ENCODE measurements at places on chromosomes 11 and 22.

- no peak for DNase-seq
These were observed 264.6 kb upstream of the PLET1 start for GRCh38 chr11:112525270-112525669.

- no peak for DNase-seq
These were observed 72.4 kb downstream of the KIAA1671 start for GRCh38 chr22:25024895-25025294.

GRCh38 chr22:38312261-38312800 lies 4.9 kb downstream of the CSNK1E start:
- DNase-seq, result no peak

DNA sequence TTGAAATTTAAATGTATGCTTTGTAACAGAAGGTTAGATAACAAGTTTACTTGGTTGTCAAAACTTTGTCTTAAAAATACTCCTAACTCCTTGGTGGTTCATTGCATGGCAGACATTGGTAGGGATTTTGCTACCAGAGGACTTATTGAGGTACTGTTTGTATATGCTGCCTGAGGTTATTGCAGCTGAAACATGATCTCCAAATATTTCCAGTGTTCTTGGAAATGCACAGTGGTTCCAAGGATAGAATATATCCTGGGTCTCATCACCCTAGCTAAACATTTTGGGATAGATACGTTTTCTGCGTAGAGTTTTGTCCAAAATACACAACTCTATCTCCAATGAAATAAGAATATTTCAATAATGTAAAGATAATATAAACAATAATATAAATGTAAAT lies 109.2 kb downstream of the RAB38 start:
- no peak for DNase-seq

GRCh38 chr11:2555336-2555735 lies 110.5 kb downstream of the KCNQ1 start:
- DNase-seq, result no peak

GRCh38 chr11:110172468-110173065 lies 79.4 kb downstream of the ZC3H12C start:
- no peak for DNase-seq

DNA sequence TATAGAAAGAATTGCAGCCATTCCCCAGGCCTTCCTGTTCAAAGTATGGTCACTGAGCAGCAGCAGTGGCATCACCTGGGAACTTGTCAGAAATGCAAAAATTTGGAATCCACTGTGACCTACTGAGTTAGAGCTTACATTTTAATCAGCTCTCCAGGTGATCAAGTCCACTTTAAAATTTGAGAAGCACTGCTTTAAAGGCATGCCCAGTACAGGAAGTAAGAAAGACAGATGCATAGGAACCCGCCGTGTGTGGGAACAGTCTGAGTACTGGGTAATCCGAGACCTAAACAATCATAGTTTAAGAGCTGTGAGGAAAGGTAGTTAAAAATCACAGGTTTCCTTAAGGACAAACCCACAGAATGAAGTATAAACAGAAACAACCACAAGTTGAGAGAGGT lies 462.4 kb downstream of the RAB38 start:
- no peak for DNase-seq

- DNase-seq, result no peak
These were observed 4.2 kb upstream of the SCARF2 start for GRCh38 chr22:20441631-20442484.

DNA sequence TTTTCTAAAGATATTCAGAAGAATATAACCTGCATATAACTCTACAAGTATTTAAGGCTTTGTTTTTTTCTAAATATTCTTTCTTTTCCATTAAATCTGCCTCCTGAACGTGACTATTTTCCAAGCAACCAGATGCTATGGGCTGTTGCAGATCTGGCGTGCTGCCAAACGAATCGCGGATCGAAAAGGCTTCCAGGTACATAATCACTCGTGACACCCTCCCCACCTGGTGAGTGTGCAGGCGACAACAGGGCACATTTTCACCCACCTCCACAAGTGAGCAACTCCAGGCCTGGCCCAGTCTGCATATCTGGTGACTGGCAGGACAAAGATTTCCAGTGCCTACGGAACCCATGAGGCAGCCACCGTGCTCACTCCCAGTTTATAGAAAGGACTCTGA lies 660.1 kb downstream of the OPCML start:
- DNase-seq, result no peak

DNA sequence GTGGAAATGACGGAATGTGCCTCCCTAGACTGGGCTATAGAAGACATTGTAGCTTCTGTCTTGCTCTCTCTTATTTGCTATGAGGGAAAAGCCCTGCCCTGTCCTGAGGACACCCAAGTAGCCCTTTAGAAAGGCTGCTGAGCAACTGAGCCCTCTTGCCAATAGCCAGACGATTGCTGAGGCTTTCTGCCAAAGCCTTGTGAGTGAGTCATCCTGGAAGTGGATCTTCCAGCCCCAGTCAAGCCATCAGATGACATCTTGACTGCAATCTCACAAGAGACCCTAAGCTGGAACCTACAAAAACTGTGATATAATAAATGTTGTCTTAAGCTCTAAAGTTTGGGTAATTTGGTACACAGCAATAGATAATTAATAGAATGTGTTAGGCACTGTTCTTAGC lies 3.9 kb upstream of the TRAF6 start:
- DNase-seq, result no peak

- DNase-seq, result no peak
These were observed 135.1 kb downstream of the SHANK2 start for GRCh38 chr11:71117311-71117710.

DNA sequence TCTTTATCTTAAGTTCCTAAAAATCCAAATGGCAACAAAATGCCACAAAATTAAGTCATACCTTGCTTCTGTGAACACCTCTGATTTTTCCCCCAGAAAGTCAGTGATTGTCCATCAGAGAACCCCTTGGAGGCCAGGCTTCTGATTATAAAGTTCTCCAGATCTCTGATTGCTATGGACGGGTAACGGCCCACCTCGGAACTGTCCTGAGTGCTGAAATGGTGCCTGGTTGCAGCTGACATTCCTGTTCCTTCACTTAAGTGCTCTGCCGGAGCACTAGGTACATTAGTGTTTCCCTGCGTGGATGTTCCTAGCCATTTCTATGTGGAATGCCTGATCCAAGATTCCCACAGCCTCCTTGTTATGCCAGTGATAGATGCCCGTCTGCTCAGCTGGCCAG lies 85.0 kb downstream of the CHST1 start:
- DNase-seq, result peak; percentile 16

DNA sequence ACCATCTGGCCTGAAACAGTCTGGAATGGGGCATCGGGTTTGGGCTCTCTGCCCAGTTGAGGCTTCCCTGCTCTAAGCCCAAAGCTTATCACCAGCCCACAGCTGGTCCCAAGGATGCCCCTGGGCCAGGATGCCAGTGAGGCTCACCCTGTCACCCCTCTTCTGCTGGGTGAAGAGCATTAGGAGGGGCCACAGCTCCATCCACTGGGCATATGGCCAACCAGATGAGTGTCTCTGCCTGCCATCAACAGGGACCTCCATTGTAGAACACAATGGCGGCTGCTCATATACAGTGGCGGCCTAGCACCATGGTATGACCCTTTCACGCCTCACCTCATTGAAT lies 5.6 kb downstream of the CHST1 start:
- DNase-seq, result no peak

DNA sequence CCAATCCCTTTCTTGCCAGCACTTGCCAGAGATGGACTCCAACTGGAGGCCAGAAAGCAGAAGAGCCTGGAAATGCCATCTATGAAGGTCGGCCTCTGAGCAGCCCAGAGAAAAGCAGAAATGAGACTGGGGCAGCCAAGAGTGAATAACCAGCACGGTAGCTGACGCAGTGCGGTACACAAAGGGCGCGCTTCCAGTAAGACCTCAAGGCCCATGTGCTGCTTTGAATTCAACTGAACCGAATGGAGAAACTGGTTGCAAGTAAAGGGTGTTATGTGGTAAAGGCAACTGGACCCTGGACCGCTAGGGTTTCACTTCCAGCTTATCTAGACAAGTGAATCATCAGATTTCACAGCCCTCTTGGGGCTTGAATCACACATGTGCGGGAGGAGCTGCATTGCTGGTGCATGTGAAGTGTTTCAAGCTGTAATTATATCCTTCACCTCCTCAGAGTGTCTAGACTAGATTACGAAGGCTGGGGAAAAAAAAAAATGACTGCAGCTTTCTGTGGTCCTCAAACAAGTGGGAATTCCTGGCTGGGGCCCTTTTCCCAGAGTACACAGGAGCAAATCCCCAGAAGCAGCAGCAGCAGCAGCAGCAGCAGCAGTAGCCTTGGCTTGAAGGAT lies 128.9 kb downstream of the CCDC34 start:
- no peak for DNase-seq

DNA sequence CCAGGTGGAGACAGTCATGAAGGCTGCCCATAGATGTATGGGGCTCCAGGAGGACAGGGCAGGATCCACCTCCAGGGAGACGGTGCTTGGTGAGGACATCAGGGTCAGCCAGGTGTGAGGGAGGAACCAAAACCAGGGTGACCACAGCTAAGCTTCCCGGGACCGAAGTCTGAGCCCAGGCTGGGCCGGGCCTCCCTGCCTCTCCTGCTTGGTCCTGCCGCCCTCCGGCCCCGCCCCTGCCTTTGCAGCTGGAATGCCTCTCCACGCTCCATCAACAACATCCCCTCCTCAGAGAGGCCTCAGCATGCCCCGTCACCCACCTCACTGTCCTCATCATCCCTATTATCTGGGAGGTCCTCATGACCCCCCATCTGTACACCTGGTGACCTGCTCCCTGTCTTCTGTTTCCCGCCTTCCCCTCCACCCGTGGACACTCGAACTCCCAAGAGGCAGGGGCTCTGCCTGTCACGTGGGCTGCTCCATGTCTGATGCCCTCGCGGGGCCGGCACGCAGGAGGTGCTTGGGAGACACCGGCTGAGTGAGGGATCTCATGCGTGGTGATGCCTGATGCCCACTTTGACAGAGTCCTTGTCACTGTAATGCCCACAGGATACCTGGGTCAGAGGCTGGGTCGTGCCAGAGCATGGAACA lies 59.4 kb downstream of the RTL6 start:
- DNase-seq, result no peak

DNA sequence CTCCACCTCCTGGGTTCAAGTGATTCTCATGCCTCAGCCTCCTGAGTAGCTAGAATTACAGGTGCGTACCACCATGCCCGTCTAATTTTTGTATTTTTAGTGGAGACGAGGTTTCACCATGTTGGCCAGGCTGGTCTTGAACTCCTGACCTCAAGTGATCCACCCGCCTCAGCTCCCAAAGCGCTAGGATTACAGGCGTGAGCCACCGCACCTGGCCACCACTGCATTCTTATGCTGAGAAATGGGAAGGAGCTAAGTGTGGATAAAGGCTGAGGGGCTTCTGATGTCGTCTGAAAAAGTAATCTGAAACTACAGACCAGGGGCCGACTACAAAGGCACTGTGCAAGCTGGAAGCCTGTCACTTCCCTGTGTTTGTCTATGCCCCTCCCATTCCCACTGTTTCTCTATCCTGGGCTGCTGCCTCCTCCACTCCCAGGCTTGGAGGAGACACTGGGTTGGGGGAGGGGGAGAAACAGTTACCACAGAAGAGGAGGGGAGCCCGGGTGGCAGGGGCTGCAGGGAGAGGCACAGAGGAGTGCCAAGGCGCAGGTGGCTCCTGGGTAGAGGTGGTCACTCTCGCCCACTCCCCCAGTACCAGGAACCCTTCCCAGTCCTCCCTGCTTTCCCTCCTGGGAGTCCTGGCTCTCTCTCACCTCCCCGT lies 2.9 kb upstream of the MTA2 start:
- no peak for DNase-seq

GRCh38 chr11:32154275-32154674 lies 63.4 kb downstream of the RCN1 start:
- peak; percentile 9 for DNase-seq

DNA sequence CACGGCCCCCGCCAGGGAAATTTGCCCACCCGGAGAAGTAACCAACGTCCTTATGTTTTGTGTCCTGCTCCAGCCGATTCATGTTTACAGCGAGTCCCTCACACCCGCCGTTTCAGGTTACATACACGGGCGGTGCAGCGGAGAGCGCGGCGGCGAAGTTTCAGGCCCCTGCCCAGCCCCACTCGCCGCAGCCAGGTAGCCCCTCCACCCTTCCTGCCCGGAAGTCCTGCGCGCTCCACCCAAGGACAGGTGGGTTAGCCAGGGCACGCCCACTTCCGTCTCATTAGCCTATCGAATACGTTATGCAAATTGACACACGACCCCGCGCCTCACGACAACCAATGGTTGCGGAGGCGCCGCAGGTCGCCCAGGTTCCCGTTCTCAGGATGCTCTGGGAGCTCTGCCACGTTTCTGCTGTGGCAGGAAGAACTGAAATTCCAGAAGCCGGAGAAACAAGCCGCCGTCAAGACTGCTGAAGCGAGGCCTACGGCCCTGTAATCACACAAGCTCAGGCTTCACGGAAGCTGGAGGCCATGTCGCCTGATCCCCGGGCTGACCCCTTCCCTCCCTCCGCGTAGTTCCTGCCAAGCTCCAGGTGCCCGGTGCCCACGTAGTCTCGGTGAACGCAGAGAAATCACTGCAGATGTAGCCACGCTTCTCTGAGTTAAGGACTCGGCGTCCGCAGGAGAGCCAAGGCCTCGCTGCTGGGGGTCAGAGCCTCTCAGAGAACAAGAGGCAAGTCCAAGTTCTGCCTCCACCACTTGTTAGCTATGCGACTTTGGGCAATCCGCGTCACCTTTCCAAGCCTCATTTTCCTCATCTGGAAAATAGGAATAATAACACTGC lies 22.4 kb upstream of the MYH9 start:
- DNase-seq, result no peak

GRCh38 chr22:28232204-28232603 lies 313.1 kb upstream of the PITPNB start:
- DNase-seq, result no peak

DNA sequence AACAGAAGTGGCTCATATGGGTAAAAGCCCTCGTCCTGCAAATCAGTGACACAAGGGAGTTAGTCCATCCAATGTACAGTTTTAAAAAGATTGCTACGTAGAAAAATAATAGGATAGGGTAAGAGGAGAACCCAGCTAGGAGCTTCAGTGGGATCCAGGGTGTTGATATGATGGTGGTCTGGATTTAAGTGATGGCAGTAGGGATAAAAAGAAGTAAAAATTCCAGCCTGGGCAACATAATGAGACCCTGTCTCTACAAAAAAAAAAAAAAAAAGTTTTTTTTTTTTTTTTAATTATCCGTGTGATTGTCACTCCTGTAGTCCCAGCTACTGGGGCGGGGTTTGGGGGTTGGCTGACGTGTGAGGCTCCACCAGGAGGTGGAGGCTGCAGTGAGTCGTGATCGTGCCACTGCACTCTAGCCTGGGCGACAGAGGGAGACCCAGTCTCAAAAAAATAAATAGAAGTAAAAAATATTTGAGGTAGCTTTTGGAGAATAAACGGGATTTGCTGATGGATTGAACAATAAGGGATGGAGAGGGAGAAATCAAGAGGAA lies 7.0 kb upstream of the L3MBTL2 start:
- peak; percentile 47 for DNase-seq

GRCh38 chr22:23500508-23501260 lies 79.4 kb downstream of the IGLL1 start:
- no peak for DNase-seq

Data from Kasumi-1 (cell line).